Naive B cell (primary cell): ENCODE measurements at places on chromosomes 4 and X.

- H3K27ac ChIP-seq, result peak overlapping the region; percentile 100
- no peak for DNase-seq
- no peaks in the 10 kb centered on the region for H3K27me3 ChIP-seq
- peaks cover 37% of the 10 kb centered on the region for H3K4me1 ChIP-seq
These were observed 1.3 kb downstream of the TACC3 start for GRCh38 chr4:1722551-1723118.

DNA sequence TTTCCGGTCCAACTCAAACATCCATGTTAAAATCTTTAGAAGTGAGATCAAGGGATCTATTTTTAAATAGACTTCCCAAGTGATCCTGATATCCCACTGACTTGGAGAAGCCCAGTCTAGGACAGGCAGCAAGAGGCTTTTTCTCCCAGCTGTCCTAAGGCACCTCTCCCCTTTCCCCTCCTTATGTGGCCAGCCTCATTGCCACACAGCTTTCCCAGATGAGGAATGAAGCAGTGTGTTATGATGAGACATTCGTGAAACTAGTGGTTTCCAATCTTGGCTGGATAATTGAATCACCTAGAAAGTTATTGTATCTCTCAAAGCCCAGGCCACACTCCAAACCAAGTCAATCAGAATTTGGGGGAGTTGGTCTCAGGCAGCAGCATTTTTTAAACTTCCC is 16.8 kb upstream of the HSD17B13 start:
- H3K27me3 ChIP-seq, result no peaks in the 10 kb centered on the region
- no peak overlapping the region for H3K27ac ChIP-seq
- H3K36me3 ChIP-seq, result peaks cover 61% of the 10 kb centered on the region

- H3K27me3 ChIP-seq, result no peaks in the 10 kb centered on the region
- H3K4me3 ChIP-seq, result no peak overlapping the region
- H3K27ac ChIP-seq, result no peak overlapping the region
- H3K4me1 ChIP-seq, result no peaks in the 10 kb centered on the region
These were observed 96.4 kb upstream of the PPARGC1A start for GRCh38 chr4:23986270-23986669.

DNA sequence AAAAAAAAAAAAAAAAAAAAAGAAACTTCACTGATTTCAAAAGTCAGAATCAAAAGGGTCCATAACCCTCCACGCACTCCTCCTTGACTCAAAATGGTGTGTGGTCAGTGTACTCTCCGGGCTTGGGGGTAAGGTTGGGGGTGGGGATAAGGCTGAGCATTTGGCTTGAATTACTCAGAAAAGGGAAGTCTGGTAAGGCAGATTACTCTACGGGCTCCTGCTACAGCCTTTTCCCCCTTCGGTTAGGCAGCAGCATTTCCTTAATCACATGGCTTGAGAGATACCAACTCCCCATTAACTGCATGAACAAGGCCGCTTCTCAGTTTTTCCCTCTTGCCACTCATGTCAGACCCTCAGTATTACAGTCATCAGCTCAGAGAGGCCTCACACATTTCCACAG is 135.4 kb upstream of the DUSP21 start:
- no peak overlapping the region for H3K4me3 ChIP-seq
- H3K27me3 ChIP-seq, result no peaks in the 10 kb centered on the region
- no peak for DNase-seq
- no peak overlapping the region for H3K27ac ChIP-seq

- no peaks in the 10 kb centered on the region for H3K27me3 ChIP-seq
- H3K36me3 ChIP-seq, result no peaks in the 10 kb centered on the region
- H3K4me1 ChIP-seq, result no peaks in the 10 kb centered on the region
These were observed 2.7 kb upstream of the TMPRSS11F start for GRCh38 chr4:68132342-68132741.

DNA sequence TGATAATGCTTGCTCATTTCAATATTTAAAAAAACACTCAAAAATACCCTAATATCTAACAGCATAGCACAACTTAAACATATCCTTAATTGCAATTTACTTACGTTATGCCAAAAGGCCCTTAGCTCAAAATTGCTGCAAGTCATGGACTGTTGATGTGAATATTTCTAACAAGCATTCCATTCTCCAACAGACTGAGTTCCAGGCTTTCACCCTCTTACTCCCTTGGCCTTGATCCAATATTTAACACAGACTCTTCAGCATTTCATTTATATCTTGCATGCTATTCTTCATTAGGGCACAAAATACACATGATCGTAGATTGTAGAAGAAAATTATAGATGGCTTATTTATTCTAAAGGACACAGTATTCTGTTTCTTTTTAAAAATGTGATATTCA is 96.5 kb downstream of the RNF150 start:
- H3K4me3 ChIP-seq, result no peak overlapping the region
- no peak overlapping the region for H3K27ac ChIP-seq
- H3K36me3 ChIP-seq, result no peaks in the 10 kb centered on the region
- H3K27me3 ChIP-seq, result peaks cover 11% of the 10 kb centered on the region
- H3K4me1 ChIP-seq, result no peaks in the 10 kb centered on the region
- no peak for DNase-seq

- no peak overlapping the region for H3K4me3 ChIP-seq
- DNase-seq, result peak; percentile 59
- no peaks in the 10 kb centered on the region for H3K36me3 ChIP-seq
- no peaks in the 10 kb centered on the region for H3K4me1 ChIP-seq
- peaks cover 4% of the 10 kb centered on the region for H3K27me3 ChIP-seq
- H3K27ac ChIP-seq, result no peak overlapping the region
These were observed 345.5 kb downstream of the ANK2 start for GRCh38 chr4:113394730-113395530.

DNA sequence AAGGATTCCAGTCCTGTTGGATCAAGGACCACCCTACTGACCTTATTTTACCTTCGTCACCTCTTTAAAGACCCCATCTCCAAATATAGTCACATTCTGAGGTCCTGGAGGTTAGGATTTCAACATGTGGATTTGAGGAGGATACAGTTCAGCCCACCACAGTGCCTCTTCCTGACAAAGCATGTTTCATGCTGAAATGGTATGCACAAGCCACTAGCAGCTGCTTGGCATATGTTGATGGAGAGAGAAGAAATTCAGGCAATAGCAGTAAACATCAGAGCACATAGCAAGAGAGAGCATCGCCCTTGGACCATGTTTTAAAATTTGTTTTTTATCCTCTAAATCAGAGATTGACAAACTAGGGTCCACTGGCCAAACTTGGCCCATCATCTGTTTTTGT is 172.1 kb downstream of the PRKX start:
- H3K4me3 ChIP-seq, result no peak overlapping the region
- no peaks in the 10 kb centered on the region for H3K4me1 ChIP-seq
- no peak for DNase-seq
- peaks cover 17% of the 10 kb centered on the region for H3K36me3 ChIP-seq
- H3K27me3 ChIP-seq, result peaks cover 16% of the 10 kb centered on the region
